ENCODE measurements at places on chromosomes 2 and 18.

GRCh38 chr2:17506736-17507616, 11.3 kb downstream of the RAD51AP2 start:
- DNase-seq, result no peak

DNA sequence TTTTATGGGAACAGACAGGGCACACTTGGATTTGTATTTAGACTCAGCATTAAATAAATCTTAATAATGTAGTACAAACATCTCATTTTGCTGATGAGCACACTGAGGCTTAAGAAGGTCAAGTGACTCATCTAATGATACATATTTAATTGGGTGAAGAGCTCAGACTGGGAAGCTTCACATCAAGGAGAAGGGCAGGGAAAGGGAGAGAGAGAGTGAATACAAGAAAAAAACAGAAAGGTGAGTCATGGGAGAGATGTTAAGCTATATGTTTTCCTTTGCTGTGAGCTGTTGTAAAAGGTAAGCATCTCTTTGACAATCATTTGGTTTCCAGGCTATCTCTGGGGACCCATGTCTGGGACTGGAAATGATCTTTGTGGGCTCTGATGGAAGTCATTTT, 277.8 kb downstream of the SETBP1 start:
- no peak for DNase-seq

DNA sequence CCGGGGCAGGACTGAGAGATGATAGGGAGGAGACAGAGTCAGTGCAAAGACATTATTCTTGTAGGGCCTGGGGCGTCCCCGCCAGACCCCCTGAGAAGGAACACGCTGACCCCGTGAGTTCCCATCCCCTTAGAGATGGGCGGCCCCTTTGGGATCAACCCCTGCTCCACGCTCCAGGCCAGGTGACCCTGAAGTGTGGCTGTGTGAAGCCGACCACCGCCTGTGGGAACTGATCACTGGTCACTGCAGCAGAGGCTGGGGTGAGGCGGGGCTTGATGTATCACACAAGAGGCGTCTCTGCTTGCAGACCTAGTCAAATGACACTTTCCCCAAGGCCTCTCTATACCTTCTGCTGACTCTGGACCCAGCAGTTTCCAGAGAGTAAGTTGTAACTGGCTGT, 157.4 kb upstream of the TWIST2 start:
- DNase-seq, result no peak

- no peak for DNase-seq
Observed at GRCh38 chr2:136468799-136469369, 296.5 kb upstream of the THSD7B start.

DNA sequence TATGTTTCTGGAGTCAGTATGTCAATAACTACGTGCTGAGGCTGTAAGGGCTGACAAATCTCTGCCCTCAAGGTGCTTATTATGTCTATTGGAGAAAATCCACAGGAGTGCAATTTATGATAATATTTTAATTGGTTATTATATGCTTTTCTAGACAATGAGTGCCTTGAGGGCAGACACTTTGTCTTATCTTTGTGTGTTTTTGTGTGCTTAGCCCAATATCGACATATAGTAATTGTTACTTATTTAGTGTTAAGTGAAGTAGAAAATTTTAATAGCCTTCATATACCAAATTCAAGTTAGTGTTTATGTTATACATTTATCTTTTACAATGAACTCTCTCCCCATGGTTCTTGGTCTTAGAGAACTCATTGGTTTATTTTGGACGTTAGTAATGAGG, 118.9 kb downstream of the WDR7 start:
- DNase-seq, result no peak

GRCh38 chr2:37507703-37508102, 163.3 kb downstream of the QPCT start:
- DNase-seq, result no peak

DNA sequence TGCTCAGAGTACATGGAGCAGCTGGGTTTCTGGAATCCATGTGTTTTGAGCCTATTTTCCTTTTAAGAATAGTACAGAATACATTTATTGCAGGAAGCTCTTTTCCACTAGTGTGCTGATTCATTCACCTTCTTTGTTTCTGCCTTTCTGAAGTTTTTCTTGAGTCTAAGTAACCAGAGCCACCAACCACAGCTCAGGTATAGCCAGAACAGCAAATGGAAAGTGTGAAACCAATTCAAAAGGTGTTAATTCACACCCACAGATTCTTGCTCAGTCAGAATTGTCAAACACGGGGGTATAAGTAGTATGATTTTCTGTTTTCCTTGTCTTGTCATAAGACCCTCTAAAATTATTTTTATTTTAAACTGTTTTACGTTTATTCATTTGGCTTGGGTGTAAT, 75.9 kb upstream of the DYNAP start:
- DNase-seq, result no peak

- peak; percentile 41 for DNase-seq
Observed at GRCh38 chr2:168119515-168120141, 127.8 kb downstream of the STK39 start.

DNA sequence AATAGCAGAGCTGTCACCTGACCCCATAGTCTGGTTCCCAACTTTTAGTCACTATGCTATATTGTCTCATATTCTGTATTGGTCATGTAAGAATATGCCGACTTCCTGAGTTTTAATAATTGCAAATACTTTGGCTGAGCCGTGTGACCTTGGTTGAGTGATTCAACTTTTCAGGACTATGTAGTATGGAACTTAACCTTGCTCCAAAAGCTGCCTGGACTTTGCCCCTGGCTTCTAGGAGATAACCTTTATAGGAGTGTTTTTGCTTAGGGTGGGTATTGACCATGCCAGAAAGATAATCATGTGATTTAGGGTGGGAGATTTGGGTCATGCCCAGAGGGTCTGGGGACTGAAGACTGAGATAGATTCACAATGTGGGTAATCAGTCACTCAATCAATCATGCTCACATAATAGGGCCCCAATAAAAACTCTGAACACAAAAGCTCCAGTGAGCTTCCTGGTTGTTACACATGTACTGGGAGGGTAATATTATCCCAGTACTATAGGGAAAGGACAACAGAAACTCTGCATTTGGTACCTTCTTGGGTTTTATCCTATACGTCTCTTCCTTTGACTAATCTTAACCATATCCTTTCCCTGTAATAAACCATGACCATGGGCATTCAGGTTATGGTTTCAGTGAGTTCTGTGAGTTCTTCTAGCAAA, 235.6 kb downstream of the RNF152 start:
- no peak for DNase-seq

GRCh38 chr18:4107049-4107467, 348.0 kb downstream of the DLGAP1 start:
- no peak for DNase-seq

DNA sequence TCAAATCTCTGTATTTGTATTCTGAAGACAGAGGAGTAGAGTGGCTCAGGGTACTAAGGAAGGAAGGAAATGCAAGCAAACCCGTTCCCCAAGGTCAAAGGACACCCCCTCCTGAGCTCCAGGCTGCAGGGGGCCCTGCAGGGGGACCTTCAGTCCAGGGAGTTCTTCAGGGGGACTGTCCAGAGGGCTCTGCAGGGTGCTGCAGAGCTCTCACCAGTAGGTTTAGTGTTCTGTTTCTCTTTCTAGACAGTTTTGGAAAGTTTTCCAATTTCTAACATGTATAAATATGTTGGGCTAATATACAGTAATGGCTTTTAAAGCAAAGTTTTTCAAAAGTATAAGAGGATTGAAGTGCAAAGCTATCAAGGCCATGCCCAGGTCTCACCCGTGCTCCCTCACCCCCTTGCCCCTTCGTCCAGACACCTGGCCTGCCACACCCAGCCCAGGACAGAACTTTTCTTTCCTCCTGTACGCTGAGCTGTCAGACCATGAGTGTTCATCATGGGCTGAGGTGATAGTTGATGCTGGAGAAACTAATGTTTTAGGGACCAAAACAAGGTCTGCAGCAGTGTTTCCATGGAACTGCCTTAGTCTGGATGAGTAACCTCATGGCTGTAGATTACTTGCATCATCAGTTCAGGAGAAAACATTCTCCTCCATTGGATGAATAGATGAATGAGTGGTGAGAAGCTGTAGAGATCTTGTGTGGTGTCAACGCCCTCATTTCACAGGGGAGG, 134.2 kb downstream of the GLI2 start:
- no peak for DNase-seq

DNA sequence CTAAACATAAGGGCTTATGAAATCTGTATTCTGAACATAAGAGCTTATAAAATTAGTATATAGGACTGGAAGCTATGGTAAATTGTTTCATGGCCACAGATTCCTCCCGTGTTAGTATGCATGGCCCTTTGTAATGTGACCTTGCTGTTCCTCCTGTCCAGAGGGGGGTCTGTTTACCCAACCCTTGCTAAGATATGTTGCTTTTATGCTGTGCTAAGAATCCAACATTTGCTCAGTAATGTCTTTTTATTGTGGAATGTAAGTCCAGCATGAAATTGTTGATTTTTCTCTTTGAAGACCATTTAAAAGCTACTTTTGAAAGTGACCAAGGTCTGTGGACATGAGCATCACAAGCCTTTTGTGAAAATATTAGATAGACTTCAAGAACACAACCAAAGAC, 485.4 kb downstream of the PARD3B start:
- DNase-seq, result no peak

DNA sequence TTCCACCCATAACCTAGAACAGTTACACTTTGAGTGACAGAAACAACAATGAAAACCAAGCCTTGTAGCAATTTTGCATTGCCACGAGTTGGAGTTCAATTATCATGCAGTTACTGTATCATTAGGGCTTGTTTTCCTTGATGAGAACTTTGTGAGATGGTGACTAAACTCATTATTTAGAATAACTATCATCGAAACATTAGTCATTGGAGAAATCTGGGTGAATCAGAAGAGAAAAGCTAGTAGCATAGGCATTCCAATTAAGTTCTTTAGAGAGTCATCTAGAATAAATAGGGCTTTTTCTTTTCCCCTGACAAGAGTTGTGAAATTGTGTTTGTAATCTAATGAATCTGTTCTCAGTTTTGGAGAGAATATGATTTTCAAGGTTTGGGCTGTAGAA, 122.8 kb upstream of the DOCK10 start:
- no peak for DNase-seq

DNA sequence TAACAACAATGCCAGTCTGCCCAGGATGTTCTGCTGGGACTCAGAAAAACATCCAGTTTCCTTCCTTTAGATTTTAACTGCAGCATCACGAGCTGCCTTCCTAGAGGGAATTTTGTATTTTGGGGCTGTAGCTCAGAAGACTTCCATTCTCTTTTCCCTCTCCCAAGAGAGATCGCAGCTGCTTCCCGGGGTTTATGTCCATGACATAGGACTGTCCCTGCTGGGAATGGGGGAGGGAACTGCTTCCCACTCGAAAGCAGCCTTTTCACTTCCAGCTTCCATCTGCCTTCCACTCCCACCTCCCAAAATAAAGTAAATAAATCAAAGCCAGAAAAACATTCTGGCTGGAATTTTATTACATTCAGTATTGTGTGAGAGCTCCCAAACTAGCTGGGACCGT, 52.4 kb downstream of the LIMS1 start:
- no peak for DNase-seq

DNA sequence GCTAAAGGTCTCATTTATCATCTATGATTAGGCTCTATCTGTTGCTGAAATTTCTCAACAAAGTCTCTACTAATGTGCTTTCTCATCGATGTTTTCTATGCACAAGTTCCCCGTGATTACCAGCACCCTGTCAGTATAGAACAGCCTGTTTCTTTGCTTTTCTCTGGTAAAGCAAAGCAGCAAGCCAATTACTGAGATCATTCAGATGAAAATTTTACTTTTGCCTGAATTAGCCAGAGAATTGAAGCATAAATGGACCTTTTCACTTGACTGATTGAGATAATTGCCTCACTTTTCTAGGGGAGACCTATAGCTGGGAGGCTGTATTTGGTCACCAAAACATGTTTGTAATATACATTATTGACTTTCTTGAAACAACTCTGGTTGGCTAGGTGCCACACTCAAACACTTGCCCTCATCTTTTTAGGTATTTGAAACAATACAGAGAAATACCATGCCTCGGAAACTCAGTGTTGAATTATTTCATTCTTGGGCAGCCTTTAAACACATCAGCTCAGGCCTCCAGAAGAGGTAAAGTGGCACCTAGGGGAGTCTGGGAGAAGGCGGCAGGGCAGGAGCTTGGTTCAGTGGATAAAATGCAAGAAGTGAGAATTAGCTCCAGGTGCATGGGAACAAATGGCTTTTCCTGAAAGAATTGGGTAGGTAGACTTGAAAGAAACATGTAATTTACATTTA, 96.2 kb downstream of the GALNT3 start:
- DNase-seq, result no peak

GRCh38 chr2:189153619-189154018, 25.9 kb downstream of the COL5A2 start:
- no peak for DNase-seq

DNA sequence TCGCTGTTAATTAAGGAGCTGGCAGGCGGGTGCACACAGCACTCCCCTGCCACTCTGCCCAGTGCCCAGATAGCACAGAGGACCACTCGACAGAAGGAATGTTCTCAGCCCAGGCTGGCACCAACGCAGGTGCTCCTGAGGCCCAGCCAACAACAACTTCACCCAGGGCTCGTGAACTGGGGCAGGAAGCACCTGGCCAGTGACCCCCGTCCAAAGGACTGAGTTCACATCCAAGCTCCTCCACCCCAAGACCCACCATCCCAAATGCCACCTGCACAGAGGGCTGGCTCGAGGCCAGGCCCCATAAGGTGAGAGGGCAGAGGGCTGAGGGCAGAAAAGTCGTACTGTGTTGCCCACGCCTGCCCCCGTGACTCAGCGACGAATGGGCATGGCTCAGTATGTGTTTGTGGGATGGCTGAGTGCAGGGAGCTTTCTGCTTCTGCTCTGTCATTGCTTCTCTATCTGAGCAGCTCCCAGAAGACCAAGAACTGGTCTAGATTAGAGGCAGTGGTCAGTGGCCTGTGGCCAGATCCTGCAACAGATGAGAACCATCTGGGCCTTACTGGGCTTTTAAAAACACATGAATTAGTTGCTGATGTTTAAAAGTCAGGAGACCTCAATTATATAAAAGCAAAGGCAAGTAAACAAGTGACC, 68.4 kb downstream of the POLR1A start:
- no peak for DNase-seq

GRCh38 chr18:2997846-2998564, 14.9 kb downstream of the LPIN2 start:
- no peak for DNase-seq
